ENCODE measurements at places on chromosomes 3 and 15.

- no peak for DNase-seq
These were observed 20.2 kb upstream of the SLC41A3 start for GRCh38 chr3:126104028-126104635.

DNA sequence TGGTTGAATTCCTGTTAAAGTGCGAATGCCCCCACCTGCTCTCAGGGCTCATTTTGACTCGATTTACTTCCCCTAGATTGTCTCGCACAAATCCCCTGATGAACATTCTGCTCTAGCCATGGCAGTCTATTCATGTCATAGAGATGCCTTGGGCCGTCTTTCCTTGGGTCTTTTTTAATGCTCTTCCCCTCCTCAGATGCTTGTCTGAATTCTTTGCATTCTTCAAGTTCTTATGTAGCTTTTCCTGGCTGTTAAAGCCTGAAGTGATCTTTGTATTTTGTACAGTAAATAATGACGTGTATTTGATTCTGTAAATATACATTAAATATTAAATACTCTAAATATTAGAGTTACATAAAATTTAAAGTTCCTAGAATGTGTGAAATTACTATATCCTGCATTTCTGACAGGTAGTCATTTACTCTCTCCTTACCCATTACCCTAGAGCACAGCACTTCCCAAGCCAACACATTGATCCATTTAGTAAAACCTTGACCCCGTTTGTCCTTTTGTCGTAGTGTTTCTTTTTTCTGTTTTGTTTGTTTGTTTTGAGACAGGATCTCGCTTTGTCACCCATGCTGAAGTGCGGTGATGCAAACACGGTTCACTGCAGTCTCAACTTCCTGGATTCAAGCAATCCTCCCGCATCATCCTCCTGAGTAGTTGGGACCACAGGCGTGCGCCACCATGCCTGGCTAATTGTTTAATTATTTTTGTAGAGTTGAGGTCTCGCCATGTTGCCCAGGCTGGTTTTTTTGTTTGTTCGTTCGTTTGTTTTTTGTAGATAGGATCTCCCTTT lies 47.9 kb downstream of the YEATS2 start:
- no peak for DNase-seq

DNA sequence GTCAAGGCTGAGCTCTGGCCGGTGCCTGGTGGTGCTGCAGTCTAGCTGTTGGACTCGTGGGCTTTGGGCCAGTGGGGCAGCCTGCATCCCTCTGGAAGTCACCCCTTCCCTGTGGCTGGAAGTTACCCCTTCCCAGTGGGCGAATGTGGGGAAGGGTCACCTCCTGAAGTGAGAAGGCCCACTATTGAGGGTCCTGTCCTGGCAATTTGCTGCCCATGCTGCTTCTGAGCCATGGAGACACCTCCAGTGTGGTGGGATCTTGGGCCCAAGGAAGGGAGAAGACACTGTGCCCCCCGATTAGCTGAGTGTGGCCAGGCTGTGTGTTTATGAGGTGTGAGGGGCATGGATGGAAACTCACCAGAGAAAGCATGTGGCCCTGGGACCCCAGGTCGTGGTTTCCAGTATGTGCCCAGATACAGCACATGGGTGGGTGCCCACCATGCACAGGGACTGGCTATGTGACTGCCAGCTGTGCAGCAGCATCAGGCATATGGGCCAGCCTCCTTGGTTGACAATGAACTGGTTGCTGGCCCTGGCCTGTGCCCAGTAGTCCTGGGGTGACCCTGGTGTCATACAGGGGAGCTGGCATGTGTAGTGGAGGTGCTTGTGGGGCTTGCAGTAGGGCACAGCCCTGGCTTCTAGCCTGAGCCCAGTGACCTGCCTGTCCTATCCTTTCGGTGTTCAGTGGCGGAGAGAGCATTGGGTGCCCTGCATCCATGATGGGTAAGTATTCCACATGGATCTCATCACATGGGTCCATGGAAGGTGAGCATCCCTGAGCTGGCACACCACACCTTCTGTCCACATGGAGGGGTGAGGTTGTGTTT lies 221.2 kb downstream of the SNRPN start:
- no peak for DNase-seq

DNA sequence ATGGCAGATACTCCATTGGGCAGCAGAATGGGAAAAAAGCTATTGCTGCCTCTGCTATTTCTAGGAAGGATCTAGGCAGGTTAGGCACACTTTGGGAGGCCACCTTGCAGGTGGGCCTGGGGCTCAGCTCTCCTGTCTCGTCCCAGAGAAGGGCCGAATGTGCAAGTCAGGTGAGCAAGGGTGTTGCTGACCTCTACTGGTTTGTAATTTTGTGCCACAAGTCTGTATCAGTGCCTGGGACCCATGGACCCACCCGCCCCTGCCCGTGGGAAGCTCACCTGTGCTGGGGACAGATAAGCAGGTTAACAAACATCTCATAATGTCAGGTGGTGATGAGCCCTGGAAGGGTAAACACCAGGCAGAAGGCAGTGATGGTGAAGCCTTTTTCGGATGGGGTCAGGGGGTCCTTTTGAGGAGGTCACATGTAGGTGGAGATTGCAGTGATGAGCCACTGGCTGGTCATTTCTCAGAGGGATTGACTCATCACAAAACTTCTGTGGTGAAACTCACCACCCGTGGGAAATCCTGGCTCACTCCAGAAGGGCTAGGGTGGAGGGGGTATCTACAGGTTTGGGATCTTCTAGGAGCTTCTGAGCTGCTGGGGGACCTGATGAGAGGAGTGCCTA lies 161.3 kb downstream of the KLF13 start:
- DNase-seq = no peak

GRCh38 chr3:32106929-32107362 lies 526 bp downstream of the GPD1L start:
- no peak for DNase-seq

- no peak for DNase-seq
These were observed 61.8 kb upstream of the SMAD3 start for GRCh38 chr15:67003586-67003985.

DNA sequence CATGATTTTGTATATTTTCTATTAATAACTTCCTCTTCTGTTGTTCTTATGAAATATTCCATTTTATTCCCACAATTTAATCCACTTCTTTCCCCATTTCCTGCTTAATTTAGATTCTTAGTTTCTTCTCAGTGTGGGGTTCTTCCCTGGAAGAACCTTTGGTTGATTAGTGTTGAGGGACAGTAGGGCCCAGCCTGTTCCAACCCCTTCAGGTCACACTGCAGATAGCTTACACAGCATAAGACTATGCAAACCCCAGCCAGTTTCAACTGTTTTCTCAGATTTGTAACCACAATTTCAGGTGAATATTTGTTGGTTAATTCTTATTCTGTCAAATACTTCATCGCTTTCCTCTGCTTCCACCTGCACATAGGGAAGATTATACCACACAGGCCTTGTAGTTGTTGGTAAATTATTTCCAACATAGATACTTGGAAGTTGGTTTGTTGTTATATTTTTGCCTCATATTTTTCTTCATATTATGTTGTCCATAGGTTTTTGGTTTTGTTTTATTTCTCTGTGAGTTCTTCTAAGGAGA lies 34.7 kb downstream of the AADACL2 start:
- DNase-seq = no peak
